ENCODE measurements at places on chromosomes 7 and 10.

DNA sequence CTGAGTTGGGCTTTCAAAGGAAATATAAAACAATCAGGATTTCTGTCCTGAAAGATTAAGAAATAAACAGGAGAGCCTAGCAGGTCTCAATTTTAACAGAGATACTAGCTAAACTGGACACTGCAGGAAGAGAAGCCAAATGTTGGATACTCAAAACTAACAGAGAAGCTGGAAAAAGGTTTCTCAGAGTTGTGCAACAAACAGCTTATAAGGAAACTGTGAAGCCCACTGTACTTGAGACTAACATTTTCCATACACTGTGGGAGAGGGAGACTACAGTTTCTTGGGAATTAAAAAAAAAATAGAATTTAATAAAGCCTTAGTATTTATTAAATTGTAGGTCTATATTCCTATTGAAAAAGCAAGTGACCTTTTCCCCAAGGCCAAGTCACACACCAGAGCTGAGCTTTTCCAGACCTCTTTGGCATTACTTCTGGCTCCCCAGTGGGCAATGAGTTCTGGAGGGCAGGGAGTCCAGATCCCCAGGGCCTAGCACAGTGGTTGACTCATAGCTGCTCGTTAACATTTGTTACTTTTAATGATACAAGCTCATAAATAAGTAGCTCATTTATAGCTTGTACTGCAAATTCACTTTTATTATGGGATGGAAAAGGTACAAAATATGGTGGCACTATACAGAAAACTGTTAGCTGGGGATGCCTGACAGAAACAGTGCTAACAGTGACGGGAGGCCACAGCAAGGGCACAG lies 68.3 kb downstream of the MINDY3 start:
- no peak for DNase-seq

DNA sequence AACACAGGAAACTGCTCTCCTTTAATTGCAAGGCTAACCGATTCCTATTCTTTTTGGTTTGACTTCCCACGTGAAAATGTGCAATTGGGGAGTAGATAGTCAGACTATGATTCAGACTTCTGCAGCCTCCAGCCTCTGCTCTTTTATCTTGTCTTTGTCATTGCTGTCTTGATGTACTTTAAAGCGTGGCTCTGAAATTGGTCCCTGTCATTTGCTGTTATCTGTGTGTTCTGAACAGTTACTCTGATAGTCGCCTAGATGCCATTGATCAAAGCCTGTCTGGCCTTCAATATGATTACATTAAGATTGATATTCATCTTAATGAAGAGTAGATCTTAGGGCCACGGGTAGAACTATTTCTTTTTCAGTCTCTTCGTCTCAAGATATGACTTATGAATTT lies 799.2 kb downstream of the REEP3 start:
- no peak for DNase-seq

DNA sequence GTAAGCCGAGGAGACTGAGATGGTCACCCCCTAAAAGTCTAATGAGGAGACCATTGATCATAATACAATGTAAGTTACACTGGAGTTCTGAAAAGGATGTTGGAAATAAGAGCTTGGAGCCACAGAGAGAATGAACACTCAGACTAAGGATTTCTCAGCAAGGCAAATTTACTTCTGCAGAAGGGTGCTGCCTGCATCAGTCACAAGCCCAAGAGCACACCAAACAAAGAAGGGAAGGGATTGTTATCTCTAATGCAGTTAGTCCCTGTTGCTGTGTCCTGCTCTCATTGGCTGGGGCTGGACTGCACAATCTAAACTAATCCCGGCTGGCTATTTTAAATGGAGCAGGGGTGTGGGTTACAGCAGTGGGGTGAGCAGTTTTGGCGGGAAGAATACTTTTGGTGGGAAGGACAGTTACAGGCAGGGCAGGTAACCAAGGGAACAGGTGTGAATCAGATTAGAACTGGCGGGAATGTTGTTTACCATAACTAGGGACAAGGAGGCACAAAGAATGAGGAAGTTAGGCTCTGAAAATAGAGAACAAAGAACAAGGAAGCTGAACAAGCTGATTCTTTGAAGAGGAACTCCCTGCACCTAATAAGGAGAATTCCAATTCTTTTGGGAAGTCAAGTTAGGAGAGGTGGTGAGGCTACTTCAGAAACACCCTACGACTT lies 30.3 kb upstream of the TRIM24 start:
- DNase-seq, result peak; percentile 57

DNA sequence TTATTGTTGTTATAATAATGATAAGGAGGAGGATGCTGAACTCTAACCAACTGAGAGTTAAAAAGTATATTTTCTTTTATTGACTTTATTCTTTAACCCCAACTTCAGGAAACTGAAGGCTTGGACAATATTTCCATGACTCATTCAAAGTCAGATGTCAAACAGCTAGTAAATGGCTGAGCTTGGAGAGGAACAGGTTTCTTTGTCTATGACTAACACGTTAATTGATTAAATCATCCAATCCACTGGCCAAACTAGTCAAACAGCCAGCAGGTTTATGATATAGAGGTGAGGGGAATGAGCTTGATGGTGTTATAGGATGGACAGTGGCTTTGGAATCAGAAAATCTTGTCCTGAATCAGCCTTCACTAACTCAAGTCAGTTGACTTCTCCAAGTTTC lies 119.1 kb upstream of the WDR11 start:
- no peak for DNase-seq

GRCh38 chr10:95295031-95295755 lies 4.4 kb upstream of the PDLIM1 start:
- DNase-seq, result peak; percentile 93

DNA sequence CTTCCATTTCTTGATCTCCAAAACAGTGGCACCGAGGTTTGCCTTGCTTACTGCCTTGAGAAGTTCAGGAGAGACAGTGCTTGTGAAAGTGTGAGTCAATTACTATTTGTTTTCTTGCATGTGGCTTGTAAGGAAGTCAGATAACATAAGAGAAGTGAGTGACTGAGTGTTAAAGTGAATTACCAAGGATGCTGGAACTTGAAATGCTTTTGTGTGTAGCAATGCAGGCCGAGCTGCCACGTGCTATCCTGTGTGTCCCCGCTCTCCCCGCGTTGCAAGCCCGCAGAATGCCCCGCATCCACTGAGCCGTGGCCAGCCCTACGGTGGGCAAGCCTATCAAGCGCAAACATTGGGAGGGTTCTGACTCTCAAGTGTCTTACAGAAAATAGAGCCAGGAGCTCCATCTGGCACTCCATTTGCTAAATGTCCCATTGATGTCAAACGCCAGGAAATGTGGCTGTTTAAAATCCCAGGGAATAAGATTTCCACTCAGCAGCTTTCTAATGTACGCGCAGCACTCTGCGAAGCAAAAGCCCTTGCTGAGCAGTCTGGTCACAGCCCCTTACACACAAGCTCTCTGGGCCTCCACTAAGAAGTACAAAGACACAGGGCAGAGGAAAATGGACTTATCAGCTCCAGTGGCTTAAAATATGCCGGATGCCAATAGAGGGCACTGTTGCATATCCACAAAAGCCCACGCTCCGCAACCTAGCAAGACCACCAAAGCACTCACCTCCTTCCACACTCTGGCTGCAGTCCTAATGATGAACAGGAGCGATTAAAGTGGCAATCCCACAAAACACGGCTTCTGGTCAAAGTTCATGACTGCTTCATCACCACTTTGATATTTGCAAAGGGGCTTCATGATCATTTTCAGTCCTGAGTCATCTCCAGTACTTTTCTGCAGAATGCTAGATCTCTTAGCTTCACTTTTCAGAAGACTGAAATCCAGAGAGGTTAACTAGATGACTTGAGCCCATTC lies 158.0 kb upstream of the ITGB1 start:
- peak; percentile 52 for DNase-seq

DNA sequence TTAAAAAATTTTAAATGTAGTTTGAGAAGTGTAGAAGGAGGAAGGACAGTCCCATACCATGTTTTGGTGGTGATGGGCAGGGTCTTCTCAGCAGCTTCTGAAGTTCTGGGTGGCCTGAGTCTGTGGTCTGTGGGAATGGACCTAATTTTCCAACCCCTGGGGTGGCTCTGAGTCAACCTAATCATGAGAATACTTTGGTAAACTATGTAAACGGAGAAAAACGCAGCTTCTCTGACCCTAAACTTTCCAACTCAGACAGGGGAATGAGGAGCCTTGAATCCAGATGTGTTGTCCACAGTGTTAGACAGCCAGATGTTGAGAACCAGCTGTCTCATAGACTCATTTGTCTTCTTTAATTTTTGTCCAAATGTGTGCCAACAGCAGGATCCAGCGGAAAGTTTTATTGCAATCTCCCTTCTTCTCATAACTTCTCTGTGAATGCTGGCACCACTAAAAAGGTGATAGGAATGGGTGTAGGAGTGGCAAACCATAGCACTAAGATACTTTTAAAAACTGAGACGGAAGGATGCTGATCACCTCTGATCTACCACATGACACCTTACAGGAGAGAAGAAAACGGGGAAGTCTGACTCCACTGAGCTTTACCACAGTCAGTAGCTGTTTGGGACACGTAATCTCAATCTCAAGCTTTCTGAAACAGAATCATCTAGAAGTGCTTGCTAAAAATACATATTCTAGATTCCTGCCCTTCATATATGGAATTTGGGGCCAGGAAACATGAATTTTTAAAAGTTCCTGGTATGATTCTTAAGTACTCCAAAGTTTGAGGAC lies 90.5 kb upstream of the PHYHIPL start:
- DNase-seq, result no peak

DNA sequence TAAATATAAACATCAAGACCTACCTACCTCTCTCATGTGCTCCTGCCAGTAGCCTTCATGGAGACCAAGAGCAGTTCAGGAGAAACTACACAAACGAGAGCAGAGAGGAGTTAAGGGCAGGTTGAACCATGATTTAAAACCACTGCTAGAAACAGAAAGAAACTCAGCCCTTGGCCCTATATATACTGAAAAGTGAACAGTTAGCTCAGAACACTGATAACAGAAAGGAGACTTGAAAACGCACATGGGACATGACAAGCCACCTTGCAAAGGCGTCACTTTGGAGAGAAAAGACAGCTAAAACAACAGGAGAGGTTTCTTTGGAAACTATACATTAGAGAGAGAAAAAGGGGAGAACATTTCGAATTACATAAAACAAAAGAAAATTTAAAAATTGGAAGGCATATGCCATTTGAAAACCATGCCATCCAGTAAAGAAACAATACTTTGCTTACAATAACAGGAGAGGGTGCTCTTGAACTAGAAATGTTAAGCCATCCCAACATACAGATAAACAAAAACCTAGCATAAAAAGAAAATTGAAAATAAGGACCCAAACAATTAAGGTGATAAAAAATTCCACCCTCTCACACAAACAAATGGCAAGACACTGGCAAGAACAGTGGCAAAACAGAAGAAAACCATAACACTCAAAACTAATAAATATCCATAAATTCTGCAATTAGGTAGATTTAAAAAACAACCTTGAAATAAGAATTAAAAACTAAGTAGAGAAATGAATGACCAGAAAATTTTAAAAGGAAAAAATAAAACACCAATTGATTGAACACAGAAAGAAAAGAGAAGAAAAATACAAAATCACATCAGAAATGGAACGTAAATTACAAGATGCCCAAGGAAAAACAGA lies 232.7 kb downstream of the IMMP2L start:
- no peak for DNase-seq

GRCh38 chr7:12970626-12971025 lies 283.2 kb downstream of the ARL4A start:
- DNase-seq, result no peak

DNA sequence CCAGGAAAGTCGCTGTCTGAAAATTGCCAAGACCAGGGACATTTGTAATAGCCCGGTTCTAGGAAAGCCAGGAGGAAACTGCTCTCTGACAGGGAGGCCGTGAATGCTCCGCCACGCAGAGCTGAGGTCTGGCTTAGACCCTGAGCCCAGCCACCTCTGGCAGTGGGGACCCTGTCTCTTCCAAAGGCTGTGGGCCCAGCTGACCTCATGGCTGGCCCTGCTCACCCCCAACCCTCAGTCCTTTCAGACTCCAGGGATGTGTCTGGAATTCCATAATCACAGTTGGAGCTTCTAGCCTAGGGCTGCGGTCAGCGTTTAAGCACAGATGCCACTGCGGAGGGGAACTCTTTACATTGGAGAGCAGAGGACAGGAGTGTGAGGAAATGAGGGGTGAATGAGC lies 6.6 kb upstream of the VIPR2 start:
- DNase-seq, result no peak

- DNase-seq, result no peak
Observed at GRCh38 chr10:28533186-28533564, 257 bp downstream of the WAC start.

DNA sequence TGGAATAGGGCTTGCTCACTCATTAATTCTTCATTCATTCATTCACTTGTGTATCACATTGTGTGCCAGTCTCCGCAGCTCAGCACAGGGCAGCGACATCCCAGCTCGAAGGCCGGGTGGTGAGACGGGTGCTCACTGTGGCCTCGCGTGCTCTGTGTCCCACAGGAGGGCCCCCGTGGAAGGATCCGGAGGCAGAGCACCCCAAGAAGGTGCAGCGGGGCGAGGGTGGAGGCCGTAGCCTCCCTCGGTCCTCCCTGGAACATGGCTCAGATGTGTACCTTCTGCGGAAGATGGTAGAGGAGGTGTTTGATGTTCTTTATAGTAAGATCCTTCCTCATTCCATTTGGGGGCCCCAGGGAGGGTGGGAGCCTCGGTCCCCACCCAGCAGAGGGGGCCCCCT lies 61.6 kb downstream of the GTF2IRD1 start:
- no peak for DNase-seq

- no peak for DNase-seq
Observed at GRCh38 chr7:47803025-47803424, 145.2 kb downstream of the PKD1L1 start.
